ENCODE measurements at places on chromosomes 11 and 22.

- DNase-seq = peak; percentile 77
Measured at GRCh38 chr22:41301085-41302020, at the start of gene ZC3H7B. ZC3H7B (plus strand) TSS chr22:41301525; CDS start chr22:41320661, 19,136 bp downstream.

- DNase-seq = no peak
Measured at GRCh38 chr11:116658876-116659535, 113.8 kb downstream of the BUD13 start.

DNA sequence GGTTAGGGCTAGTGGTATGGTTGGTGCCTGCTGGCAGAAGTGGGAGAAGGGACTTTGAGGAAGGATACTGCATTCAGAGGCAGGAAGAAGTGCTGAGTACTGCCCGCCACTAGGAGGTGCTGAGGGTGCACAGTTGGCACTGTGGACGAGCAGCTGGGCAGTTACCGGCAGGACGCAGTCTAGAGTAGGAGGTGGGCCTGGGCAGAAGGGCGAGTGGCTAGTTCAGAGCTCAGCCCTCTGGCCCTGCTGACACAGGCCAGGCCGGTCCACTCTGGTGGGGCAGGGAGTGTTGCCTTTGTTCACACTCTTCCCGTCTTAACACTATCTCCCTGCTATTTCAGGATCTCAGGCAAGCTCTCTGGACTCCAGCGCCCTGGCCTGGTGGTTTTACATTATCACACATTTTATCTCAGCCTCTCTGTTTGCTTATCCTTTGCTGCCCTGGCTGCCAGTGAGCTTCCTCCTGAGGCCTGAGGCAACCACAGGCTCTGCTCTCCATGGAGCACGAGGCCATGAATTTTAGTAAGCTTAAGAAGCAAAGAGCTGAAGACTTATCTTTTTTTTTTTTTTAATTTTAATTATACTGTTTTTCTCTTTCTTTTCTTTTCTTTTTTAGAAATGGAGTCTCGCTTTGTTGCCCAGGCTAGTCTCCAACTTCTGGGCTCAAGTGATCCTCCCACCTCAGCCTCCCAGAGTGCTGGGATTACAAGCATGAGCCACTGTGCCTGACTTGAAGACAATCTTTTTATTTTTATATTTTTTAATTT, 26.9 kb downstream of the SNAP29 start:
- peak; percentile 63 for DNase-seq

DNA sequence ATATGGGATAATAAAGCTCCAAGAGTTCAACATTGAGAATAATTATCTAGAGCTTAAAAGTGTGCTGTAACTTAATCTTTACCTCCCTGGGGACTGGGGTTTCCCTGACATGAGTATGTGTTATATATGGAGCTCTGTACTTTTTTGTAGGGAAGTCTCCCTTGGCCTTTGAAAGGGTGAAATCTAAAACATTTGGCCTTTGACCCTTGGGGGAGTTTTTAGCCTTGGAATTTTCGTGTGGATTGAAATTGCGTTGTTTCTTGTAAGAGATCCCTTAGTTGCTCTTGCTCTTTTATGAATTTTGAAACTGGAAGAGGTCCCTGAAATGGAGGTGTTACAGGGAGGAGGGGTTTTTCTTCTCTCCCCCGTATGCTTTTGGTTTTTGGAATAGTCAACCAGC, 450.0 kb downstream of the NELL1 start:
- no peak for DNase-seq

DNA sequence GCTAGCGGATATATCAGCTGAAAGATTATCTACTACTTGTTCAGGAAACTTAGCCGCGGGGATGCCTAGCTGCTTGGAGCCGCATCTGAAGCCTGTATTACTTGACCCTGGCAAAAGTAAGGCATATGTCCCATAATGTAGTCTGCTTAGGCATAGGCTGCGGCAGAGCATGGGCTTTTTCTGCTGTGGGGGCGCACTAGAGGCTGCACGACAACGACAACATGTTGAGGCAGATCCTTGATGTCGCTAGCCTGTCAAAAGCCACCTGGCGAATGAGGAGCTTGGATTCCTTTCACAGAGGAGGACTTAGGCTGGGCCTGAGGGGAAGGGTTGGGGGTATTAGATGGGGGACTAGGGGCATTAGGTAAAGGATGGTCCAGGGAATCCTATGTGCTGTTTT, 1.1 kb upstream of the OR52N2 start:
- DNase-seq = no peak

- DNase-seq = no peak
Measured at GRCh38 chr22:45562102-45562501, 59.4 kb downstream of the FBLN1 start.

DNA sequence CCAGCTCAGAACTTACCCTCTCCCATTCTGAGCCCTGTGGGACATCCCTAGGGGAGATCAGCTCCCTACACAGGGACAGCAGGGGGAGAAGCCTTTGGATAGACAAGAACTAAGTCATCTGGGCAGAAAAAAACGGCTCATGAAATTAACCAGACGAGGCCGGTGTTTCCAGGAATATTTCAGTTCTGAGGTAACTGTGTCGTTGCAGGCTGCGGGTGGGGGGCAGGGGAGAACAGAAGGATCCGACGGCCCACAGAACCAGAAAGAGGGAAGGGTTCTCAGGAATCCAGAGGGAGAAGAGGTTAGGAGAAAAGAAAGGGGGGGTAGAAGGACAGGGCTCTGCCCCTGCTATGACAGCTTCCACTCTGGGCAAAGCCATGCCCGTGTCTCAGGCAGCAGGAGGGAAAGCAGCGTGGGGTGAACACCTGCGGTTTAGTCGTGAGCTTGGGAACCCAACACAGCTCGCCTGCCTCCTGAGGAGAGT, 3.6 kb downstream of the CLCF1 start:
- peak; percentile 47 for DNase-seq

DNA sequence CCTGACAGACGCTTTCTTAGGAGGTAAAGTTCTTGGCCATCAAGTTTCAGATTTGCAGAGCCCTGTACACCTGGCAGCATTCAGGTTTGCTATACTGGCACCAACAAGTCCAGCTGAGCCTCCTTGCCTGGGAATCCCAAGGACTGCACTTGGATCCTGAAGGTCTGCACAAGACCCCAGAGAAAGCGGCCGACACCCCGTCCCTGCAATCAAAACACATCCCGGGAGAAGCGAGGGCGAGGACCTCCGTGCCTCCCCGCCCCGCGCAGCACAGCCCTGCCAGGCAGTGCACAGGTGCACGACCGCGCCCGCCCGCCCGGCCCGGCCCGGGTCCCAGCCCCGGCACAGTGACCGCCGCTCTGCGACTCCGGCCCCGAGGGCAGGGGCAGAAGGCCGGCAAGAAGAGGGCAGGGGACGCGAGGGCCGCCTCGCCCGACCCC, 559 bp downstream of the MRTFA start:
- DNase-seq = no peak

GRCh38 chr22:38565441-38565840, 4.5 kb downstream of the DMC1 start:
- no peak for DNase-seq

DNA sequence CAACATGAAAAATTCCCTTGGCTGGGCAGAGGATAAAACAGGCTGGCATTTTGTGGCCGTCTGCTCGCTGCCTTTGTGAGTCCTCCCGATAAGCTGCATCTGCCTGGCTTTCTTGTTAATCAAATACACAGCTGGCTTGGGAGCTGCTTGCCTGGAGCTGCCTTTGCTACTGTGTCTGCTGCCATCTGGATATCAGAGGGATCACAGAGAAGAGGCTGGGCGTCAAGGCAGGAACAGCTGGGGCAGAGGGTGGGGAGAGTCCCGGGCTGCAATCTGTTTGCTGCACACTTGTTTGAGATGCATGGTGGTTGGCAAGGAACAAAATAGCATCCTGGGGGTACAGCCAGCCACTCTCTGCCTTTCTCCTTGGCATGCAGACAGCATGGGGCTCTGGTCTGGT, 36.0 kb downstream of the COMMD9 start:
- DNase-seq = no peak

DNA sequence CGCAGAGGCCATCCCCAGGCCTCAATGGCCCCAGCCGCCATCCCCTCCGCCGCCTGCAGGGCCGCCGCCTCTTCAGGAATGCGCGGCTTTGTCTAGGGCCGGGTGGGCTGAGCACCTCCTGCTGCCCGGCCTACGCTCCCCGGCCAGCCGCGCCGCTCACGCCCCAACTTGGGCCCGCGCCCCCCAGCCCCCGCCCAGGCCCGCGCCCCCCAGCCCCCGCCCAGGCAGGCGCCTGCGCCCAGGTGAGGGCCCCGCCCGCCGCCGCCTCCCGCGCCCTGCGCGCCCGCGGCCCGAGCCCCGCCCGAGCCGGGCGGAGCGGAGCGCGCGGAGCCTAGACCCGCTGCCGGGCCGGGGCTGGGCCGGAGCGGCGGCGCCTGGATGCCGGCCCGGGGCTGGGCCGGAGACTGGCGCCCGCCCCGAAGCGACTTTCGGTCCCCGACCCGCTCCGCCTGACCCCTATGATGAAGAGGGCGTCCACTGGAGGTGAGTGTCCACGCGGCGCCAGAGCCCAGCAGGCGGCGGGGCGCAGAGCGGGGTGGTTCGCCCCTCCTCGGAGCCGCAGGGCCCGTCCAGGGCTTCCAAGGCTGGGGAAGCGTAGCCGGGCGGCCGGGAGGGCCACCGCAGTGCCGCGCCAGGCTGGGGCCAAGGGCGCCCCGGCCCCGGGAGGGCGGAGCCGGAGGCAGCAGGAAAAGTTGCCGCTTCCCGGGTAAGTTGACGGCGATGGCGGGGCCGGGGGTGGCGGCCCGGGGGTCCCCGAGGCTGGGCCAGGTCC, 34.3 kb upstream of the PRODH start:
- DNase-seq = no peak

DNA sequence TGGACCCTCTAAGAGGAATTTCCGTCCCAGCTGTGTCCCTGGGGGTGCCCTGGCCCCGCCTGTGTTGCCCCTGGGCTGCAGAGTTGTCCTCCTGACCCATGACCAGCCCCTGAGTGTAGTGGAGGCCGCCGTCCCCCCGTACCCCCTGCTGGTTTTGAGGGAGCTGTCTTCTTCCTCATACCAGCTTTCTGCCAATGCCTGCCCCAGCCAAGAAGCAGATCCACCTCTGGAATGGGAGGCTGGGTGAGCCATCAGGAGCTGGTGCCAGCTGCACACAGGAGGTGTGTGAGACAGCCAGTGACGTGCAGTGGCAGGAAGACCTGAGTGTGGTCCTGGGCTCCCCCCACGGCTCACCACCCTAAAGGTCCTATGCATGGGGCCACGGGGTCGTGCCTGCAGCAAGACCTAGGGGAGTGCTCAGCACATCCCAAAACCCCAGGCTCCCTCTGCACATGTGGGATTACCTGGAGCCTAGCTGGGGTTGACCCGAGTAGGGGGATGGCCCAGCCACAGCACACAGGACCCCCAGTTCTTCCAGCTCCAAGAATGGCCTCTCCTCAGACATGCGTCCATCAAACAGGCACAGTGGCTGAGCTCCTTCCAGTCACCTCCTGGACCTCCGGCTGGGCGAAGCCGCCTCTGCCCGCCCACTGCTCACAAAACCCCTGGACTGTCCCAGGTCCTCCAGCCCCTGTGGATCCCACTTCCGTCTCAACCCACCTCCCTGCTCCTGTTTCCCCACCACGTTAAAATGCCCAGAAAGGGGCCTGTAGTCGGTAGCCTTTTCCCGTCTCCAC, 647.6 kb downstream of the BRD1 start:
- no peak for DNase-seq

DNA sequence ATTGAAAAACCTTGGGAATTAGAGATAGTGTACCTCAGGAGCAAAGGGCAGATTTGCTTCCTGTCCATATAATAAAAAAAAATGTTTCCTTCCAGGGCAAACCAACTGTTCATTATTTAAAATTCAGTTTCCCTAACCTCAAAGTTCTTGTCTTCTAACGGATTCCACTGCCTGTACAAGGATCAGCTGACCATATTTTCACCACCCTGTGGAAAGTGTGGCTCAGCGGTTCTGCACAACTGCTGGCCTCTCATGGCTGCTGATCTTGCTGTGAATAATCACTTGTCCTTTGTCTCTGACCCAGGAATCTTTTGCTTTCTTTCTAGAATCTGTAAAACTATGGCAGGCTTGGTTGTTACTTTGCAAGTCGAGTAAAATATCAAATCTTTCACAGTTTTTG, 1732.5 kb upstream of the RAG2 start:
- DNase-seq = no peak

GRCh38 chr11:87903345-87903744, 271.9 kb downstream of the RAB38 start:
- DNase-seq = no peak

DNA sequence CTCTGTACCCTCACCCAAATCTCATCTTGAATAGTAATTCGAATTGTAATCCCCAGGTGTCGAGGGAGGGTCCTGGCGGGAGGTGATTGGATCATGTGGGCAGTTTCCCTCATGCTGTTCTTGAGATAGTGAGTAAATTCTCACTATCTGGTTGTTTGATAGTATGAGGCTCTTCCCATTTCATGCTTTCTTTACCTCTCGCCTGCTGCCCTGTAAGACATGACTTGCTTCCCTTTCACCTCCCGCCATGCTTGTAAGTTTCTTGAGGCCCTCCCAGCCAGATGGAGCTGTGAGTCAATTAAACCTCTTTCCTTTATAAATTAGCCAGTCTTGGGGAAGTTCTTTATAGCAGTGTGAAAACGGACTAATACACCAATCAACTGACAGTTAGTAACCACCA, 60.1 kb downstream of the FAM76B start:
- no peak for DNase-seq

DNA sequence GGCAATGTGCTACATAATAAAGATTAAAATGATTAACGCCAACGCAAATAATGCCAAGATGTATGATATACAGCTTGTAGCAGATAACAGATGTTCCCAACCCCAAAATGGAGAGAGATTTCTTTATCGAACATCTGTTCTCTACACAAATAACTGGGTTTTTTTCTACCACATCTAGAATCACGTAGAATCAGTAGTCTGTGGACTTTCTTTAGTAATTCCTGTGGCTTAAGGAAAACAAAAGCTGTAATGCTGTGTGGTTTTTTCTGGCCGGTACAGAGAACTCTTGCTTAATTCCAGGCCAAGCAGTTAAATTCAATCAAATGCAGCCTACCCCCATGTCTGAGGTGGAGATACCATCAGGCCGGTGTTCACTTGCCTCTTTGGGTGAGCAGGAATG, 303.4 kb downstream of the FAT3 start:
- peak; percentile 3 for DNase-seq

DNA sequence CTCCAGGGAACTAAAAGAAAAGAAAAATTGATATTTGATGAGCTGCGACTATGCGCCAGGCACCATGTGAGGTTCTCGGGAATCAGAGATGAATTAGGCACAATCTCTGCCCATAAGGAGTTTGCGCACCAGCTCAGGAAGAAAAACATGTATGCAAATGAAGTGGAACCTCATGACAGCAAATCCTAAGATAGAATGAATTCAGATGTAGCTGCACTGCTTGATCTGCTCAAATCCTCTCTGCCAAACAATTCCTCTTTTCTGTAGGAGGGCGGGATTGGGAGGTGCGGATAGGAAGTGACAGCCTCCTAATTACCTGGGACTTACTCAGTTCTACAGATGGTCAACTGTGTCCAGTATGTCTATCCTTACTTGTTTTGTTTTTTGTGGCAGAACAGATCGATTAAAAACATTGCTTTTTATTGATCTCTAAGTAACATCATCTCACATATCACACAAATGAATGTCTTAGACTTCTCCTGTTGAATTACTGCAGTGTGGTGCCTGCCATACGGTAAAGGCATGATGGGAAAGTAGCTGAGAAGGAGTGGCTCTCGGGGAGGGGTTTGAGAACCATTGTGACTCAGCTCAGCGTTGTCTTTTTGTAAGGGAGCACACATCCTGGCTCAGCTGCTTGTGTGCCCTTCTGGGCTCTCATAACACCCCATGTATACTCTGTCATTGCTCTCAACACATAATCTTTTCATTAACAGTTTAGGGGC, 13.9 kb downstream of the CRTAM start:
- DNase-seq = no peak
